ENCODE measurements at places on chromosomes 7 and 10.

DNA sequence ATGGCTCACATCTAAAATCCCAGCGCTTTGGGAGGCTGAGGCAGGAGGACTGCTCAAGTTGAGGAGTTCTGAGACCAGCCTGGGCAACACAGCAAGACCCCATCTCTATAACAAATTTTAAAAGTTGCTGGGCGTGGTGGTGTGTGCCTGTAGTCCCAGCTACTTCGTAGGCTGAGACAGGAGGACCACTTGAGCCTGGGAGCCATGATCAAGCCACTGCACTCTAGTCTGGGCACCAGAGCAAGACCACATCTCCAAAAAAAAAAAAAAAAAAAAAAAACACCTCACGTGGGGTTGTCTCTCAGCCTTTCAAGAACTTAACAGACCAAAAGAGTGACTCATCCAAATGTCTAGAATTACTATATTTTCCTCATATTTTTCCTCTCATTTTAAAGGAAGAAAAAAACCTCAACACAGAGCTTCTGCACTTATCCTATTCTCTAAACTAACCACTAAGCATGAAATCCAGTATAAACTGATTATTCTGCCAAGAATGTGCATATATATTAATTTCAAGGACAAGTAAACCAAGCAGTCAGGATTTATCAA lies 46.3 kb downstream of the CUL2 start:
- no peaks in the 10 kb centered on the region for H3K4me1 ChIP-seq
- H3K27me3 ChIP-seq = no peaks in the 10 kb centered on the region
- no peak for DNase-seq

GRCh38 chr10:68578974-68579373 lies 18.8 kb downstream of the TET1 start:
- no peak overlapping the region for H3K4me3 ChIP-seq
- H3K4me1 ChIP-seq = no peaks in the 10 kb centered on the region
- H3K27me3 ChIP-seq = no peaks in the 10 kb centered on the region

DNA sequence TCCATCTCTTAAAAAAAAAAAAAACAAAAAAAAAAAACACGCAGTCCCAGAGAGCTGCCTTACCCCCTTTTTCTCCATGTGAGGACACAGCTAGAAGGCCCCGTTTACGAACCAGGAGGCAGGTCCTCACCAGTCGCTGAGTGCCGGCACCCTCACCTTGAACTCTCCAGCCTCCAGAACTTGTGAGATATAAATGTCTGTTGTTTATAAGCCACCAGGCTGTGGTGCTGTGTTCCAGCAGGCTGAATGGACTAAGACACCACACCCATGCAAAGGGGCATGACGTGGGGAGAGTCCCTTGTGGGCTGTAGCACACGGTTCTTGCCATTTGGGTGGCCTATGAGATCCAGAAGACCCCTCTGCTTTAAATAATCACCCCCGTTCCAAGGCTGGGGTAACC lies 17.2 kb downstream of the ECHDC3 start:
- H3K27ac ChIP-seq = no peak overlapping the region
- no peaks in the 10 kb centered on the region for H3K4me1 ChIP-seq
- DNase-seq = no peak
- no peaks in the 10 kb centered on the region for H3K27me3 ChIP-seq
- no peak overlapping the region for H3K4me3 ChIP-seq

DNA sequence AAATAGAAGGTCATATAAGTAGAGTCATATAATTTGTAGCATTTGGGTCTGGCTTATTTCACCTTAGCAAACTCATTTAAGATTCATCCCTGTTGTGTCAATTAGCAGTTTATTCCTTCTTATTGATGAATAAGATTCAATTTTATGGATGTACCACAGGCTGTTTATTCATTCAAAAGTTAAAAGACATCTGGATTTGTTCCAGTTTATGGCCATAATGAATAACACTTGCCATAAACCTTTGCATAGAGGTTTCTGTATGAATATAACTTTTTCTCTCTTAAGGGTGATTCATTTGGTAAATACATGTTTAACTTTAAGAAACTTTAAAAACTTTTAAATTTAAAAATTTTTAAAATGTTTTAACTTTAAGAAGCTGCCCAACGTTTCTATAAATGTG lies 66.4 kb downstream of the CPED1 start:
- no peaks in the 10 kb centered on the region for H3K36me3 ChIP-seq
- no peaks in the 10 kb centered on the region for H3K27me3 ChIP-seq
- H3K27ac ChIP-seq = no peak overlapping the region
- DNase-seq = no peak

- H3K4me1 ChIP-seq = no peaks in the 10 kb centered on the region
- no peak overlapping the region for H3K27ac ChIP-seq
- peaks cover 6% of the 10 kb centered on the region for H3K27me3 ChIP-seq
- no peaks in the 10 kb centered on the region for H3K36me3 ChIP-seq
Measured at GRCh38 chr7:142181211-142181610, 69.7 kb downstream of the MGAM2 start.

GRCh38 chr7:146937836-146938235 lies 821.2 kb downstream of the CNTNAP2 start:
- no peak overlapping the region for H3K4me3 ChIP-seq
- DNase-seq = no peak
- no peaks in the 10 kb centered on the region for H3K4me1 ChIP-seq

DNA sequence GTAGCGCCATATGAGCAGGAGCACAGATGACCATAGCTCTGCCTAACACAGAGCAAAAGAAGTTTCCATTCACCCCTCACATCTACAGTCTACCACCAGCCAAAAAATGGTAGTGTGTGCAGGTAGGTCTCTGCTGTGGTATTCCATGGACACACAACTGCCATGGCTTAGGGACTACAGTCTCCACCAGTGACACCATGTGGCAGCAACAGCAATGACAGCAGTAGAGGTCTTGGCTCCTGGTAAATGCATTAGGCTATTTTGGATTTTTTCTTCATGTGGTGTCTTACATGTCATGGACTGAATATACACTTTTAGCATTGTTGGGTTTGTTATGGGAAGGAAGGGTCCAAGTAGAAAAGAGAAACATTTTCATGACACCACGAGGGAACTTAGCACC lies 70.1 kb upstream of the CABCOCO1 start:
- no peaks in the 10 kb centered on the region for H3K36me3 ChIP-seq
- H3K4me1 ChIP-seq = no peaks in the 10 kb centered on the region
- H3K4me3 ChIP-seq = no peak overlapping the region

DNA sequence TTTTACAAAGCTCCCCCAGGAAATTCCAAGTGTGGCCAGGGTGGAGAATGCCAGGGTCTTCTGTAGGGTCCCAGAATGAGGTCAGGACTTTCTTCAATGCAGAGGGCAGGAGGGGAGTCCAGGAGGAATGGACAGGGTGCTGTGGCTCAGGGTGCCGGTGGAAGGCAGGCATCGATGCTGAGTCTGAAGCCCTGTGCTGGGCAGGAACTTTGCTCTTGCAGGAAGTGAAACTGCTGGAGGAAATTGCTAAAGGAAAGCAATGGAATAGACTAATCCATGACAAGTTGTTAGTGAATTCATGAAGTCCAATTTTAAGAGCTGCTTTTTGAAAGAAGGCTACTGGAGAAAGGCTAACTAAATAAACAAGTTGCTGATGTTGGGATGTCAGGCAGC lies 14.8 kb downstream of the PTPRE start:
- H3K27ac ChIP-seq = no peak overlapping the region
- H3K4me1 ChIP-seq = peaks cover 9% of the 10 kb centered on the region
- no peaks in the 10 kb centered on the region for H3K27me3 ChIP-seq
- H3K4me3 ChIP-seq = no peak overlapping the region
- no peak for DNase-seq

DNA sequence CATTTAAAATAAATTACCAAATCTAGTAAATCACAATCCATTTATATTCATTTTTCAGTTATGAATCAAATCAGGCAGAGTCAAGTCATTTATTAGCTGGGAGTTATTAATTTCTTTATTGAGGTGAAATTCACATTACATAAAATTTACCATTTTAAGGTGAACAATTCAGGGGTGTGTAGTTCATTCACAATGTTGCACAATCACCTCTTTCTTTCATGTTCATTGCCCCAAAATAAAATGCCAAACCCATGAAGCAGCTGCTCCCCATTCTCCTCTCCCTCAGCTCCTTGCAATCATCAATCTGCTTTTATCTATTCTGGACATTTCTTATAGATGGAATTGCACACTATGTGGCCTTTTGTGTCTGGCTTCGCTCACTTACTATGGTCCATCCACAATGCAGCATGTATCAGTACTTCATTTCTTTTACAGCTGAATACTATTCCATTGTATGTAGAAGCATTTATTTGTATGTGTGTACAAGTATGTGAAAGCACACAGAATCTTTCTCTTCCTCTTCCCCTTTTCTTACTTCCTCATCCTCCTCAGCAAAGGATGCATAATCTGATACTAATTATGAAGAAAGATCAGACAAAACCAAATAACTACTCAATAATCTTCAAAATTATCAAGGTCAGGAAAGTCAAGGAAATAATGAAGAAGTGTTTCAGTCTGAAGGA lies 60.6 kb downstream of the LMBR1 start:
- no peaks in the 10 kb centered on the region for H3K4me1 ChIP-seq
- H3K36me3 ChIP-seq = peaks cover 22% of the 10 kb centered on the region

GRCh38 chr7:105493196-105493922 lies 28.7 kb downstream of the PUS7 start:
- H3K27me3 ChIP-seq = no peaks in the 10 kb centered on the region
- no peaks in the 10 kb centered on the region for H3K4me1 ChIP-seq
- no peak overlapping the region for H3K4me3 ChIP-seq
- DNase-seq = no peak
- no peaks in the 10 kb centered on the region for H3K36me3 ChIP-seq

- H3K4me1 ChIP-seq = peaks cover 71% of the 10 kb centered on the region
- H3K36me3 ChIP-seq = no peaks in the 10 kb centered on the region
- no peak overlapping the region for H3K27ac ChIP-seq
- no peak overlapping the region for H3K4me3 ChIP-seq
- DNase-seq = no peak
Measured at GRCh38 chr7:5559576-5560240, 136.1 kb upstream of the TNRC18 start.

- no peak for DNase-seq
- H3K36me3 ChIP-seq = no peaks in the 10 kb centered on the region
- no peak overlapping the region for H3K4me3 ChIP-seq
- no peak overlapping the region for H3K27ac ChIP-seq
- H3K4me1 ChIP-seq = peaks cover 2% of the 10 kb centered on the region
Measured at GRCh38 chr10:43943119-43943817, 294.6 kb upstream of the ZNF32 start.

GRCh38 chr10:68402276-68402675 lies 4.8 kb downstream of the RUFY2 start:
- peaks cover 10% of the 10 kb centered on the region for H3K36me3 ChIP-seq
- DNase-seq = no peak
- H3K4me3 ChIP-seq = no peak overlapping the region
- H3K4me1 ChIP-seq = peaks cover 6% of the 10 kb centered on the region

GRCh38 chr10:127196282-127197153 lies at the start of gene INSYN2A:
INSYN2A (minus strand) TSS chr10:127196591; CDS start chr10:127176395, 20,196 bp downstream.
- no peak within 1 kb of the TSS for H3K4me3 ChIP-seq
- DNase-seq = no peak
- no peaks in the 10 kb centered on the region for H3K4me1 ChIP-seq
- peaks cover 22% of the 10 kb centered on the region for H3K27me3 ChIP-seq
- no peaks in the 10 kb centered on the region for H3K36me3 ChIP-seq
- no peak within 1 kb of the TSS for H3K27ac ChIP-seq

GRCh38 chr10:49278497-49278981 lies 20.4 kb upstream of the C10orf71 start:
- no peaks in the 10 kb centered on the region for H3K4me1 ChIP-seq
- H3K4me3 ChIP-seq = no peak overlapping the region
- no peaks in the 10 kb centered on the region for H3K36me3 ChIP-seq
- H3K27ac ChIP-seq = no peak overlapping the region
- no peak for DNase-seq

GRCh38 chr10:93095225-93095624 lies 21.5 kb downstream of the CYP26A1 start:
- H3K27ac ChIP-seq = no peak overlapping the region
- DNase-seq = no peak
- no peak overlapping the region for H3K4me3 ChIP-seq
- H3K4me1 ChIP-seq = no peaks in the 10 kb centered on the region

DNA sequence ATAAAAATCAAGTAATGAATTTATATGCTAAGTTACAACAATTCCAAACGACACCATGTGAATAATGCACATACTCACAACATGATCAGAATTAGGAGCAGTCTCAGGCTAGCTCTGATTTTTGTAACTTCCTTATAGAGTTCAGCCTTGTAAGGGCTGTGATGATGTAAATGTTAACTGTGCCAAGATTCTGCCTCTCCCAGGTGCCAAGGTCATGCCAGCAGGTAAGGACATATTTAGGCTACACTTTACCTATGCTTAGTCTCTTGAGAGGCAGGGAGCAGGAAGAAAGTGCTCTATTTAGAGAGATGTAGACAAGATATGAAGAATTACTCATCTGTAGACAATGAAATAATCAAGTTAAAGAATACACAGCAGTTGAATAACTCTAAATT lies 53.6 kb upstream of the AGR3 start:
- peaks cover 26% of the 10 kb centered on the region for H3K4me1 ChIP-seq
- DNase-seq = no peak
- H3K27me3 ChIP-seq = no peaks in the 10 kb centered on the region
- H3K27ac ChIP-seq = no peak overlapping the region
- no peaks in the 10 kb centered on the region for H3K36me3 ChIP-seq
- H3K4me3 ChIP-seq = no peak overlapping the region

DNA sequence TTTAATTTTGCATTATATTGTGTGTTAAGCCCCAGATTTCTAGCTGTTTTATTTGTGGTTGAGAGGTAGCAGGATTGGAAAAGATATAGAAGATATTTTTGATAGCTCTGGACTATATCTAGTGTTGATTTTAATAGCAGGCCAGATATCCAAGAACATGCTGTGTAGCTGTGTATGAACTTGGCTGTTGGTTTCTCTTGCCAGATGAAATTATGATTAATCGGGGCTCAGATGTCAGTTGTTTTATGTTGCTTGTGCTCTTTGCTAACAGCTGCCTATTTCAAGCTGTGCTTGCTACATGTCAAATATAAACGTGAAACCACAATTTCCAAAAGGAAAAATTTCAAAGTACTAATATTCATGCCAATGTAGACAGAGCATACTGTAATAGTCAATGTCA lies 141.1 kb downstream of the GRM3 start:
- H3K36me3 ChIP-seq = no peaks in the 10 kb centered on the region
- no peak overlapping the region for H3K4me3 ChIP-seq
- H3K27me3 ChIP-seq = no peaks in the 10 kb centered on the region
- H3K4me1 ChIP-seq = no peaks in the 10 kb centered on the region
- no peak overlapping the region for H3K27ac ChIP-seq
